Omental fat pad (tissue), 4 donors: ENCODE measurements at places on chromosomes 4 and X.

DNA sequence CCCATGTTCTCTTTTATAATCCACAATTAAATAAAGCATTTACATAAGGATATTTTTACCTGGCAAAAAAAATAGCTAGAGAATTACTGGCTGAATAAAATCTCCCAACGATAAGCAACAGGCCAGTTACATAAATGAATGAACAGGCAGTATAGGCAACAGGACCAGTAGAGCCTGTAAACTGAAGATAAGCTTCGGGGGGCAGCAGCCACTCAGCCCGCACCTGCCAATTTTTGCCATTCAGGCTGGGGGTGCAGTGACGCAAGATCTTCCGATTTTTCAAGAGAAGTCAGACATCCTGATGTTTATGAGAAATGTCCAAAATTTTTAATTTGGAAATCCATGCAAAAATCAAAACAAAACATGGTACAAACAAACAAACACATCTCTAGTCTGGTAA, 49.0 kb upstream of the CDKN2AIP start:
- DNase-seq: no peak

GRCh38 chr4:92303621-92304027, at the start of gene GRID2:
GRID2 (plus strand) TSS chr4:92303966.
- no peak for DNase-seq

GRCh38 chrX:66001596-66001995, 38.3 kb downstream of the VSIG4 start:
- DNase-seq: no peak

DNA sequence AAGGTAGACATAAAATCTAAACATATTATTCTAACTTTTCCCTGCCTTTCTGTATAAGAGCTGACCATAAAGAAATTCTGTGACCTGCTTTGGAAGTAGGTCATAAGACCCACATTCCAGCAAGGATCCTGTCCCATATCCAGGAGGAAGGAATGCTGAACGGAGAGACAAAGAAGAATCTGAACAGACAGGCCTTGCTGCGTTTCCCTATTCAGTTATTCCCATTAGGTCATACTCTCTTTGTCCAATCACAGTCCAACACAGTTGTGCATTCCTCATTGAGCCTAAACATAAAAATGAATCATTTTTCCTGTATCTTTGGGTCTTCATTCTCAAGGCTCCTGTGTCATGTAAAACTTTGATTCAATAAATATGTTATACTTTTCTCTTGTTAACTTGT, 287.6 kb upstream of the TAPT1 start:
- DNase-seq: no peak

GRCh38 chr4:18242919-18243693, 221.6 kb upstream of the LCORL start:
- DNase-seq: no peak

DNA sequence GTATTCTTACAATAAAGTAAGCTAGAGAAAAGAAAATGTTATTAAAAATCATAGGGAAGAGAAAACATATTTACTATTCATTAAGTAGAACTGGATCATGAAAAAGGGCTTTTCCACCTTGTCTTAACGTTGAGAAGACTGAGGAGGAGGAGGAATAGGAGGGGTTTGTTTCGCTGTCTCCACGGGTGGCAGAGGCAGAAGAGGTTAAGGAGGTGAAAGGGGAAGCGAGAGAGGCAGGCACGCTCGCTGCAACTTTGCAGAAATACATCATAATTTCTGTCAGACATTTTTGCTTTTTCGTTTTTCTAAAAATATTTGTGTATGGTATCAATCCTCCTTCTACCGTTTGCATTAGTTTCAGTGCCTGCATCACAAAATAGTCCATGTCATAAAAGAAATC, 2375.1 kb upstream of the AGA start:
- DNase-seq: no peak

GRCh38 chrX:40282946-40283660, 185.3 kb upstream of the BCOR start:
- DNase-seq: no peak

GRCh38 chrX:155216940-155217440, 730 bp downstream of the VBP1 start:
- DNase-seq: no peak

- no peak for DNase-seq
These were observed 633.1 kb downstream of the FSTL5 start for GRCh38 chr4:161530710-161531109.

- DNase-seq: no peak
These were observed 10.7 kb downstream of the PDE6B start for GRCh38 chr4:635851-636627.

DNA sequence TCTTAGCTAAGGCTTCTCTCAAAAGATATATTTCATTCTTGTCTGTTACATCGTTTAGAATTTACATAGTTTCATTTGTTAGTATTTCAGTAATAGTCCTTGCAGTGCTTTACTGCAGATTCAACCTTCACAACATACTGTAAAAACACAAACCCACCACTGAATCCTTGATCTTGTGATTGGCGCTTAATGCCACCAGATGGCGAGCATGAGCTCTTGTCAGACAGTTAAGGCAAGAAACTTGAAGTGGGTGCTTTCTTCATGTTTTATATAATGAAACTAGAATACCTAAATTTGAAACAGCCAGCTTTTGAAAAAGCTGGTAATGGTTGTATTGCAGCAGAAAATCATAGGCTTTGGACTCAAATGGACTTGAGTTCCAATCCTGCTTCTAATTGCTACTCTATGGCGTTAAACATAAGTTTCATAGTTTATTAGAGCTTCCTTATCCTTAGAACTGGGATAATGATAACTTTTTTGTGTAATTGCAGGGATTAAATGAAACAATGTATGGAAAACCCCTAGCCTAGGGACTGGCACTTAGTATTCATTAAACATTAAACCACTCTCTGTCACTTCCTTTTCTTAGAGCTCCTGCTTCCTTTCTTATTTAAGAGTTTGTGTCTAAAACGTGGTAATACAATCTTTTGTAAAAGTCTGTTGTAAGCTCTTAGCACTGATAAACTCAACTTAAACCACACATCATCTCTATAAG, 95.1 kb downstream of the USP9X start:
- DNase-seq: peak; percentile 32

GRCh38 chr4:127113844-127114362, 518.9 kb upstream of the INTU start:
- DNase-seq: no peak

- DNase-seq: no peak
These were observed at the start of gene IL1RAPL2 for GRCh38 chrX:104565791-104566680. IL1RAPL2 (plus strand) TSS chrX:104566199.

DNA sequence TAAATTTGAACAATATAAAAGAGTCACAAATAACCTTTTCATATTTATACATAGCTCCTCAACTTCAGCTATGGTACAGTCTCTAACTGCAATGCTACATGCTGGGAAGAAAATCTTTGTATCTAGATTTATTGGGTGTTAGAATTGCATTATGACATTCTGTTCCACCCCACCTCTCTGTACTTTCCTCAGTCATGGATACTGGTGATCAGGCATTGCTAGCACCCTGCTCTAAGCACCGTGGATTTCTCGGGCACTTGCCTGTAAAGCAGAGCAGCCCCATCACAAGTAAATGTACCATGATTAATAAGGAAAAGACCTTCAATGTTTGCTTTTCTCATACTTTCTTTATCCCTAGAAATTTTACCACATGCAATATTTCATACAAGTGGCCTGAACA, 1028.9 kb upstream of the INTU start:
- DNase-seq: no peak

GRCh38 chr4:58138786-58139668, 1028.8 kb upstream of the IGFBP7 start:
- DNase-seq: no peak

GRCh38 chrX:154043003-154043763, 23.5 kb upstream of the IRAK1 start:
- no peak for DNase-seq

GRCh38 chr4:1396806-1397455, 9.3 kb downstream of the NKX1-1 start:
- DNase-seq: no peak

GRCh38 chr4:11053601-11054220, 369.1 kb upstream of the CLNK start:
- DNase-seq: no peak

DNA sequence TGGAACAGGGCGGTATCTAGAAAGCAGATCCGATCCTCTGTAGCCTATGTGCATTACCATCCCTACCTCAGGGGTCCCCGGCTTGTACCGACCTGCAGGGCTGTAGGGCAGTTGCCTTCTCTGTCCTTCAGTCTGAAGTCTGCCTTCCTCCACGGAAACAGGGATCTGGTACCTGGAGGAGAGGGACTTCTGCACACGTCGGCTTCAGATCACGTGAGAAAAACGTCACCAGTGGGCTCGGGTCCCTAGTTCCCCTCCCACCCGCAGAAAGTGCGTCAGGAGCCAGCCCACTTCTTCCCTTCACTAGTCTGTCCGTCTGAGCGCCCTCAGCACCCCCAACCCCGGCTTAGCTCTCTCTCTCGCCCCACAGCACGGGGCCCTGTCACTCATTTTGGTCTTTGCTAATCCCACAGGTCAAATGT, at the start of gene TCEAL5:
Gene TCEAL5, minus strand, starts transcription at position 170 of the 422 bp plus-strand sequence. CDS start 2,187 bp downstream, outside the sequence.
- no peak for DNase-seq

DNA sequence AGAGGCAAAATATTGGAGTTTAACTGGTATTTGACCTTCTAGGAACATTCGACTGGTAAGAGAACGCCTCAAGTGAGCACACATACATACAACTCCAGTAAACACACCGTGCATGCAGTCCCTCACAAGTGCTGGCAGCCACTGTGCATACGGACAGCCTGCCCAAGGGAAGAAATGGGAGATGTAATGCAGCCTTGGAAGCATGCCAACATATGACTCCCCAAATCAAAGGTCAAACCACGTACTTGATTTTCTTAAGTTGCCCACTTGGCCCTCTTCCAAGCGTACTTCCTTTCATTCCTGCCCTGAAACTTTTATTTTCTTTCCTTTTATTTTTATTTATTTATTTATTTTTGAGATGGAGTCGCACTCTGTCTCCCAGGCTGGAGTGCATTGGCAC, 206.6 kb downstream of the SPRY1 start:
- no peak for DNase-seq

GRCh38 chr4:87975466-87975865, at the start of gene SPP1:
SPP1 (plus strand) TSS chr4:87975714; CDS start chr4:87976896, 1,182 bp downstream.
- DNase-seq: no peak

DNA sequence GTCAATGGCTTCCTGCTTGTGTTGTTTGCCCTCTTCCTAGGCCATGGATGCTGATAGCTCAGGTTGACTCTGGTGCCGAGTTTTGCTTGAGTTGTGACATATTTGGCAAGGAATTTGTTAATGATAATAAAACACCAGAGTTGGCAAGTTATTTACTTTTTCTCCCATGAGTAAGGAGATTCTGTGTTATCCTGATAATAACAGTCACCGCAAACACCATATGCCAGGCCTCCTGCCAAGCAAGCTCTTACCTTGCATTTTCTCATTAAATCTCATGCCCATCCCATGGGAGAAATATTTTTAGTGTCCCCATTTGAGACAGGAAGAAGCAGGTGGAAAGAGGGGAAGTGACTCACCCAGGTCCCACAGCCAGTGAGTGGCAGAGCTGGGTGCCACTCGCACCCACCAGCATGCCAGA, 67.4 kb upstream of the CLCN4 start:
- no peak for DNase-seq

GRCh38 chrX:24424948-24425347, 40.1 kb upstream of the PDK3 start:
- DNase-seq: no peak

GRCh38 chr4:22167201-22167600, 218.6 kb upstream of the KCNIP4 start:
- no peak for DNase-seq

DNA sequence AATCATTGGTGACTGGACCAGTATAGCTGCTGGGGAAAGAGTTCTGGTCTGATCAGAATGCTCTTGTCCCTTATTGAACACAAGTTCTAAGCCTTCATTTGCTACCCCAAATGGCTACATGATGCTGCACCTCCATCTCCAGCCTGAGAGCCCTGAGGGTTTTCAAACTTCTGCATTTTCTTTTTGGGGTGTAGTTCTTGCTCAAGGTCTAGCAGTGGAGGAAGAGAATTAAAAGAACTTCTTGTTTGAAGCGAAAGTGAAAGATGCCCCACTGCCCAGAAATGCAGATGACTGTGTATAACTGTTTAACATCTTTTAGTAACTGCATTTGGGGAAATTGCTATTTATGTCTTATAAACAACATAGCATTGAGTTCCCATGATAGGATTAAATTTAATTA, 38.5 kb downstream of the LAMTOR3 start:
- no peak for DNase-seq

GRCh38 chr4:80295826-80296225, 29.4 kb downstream of the FGF5 start:
- no peak for DNase-seq

DNA sequence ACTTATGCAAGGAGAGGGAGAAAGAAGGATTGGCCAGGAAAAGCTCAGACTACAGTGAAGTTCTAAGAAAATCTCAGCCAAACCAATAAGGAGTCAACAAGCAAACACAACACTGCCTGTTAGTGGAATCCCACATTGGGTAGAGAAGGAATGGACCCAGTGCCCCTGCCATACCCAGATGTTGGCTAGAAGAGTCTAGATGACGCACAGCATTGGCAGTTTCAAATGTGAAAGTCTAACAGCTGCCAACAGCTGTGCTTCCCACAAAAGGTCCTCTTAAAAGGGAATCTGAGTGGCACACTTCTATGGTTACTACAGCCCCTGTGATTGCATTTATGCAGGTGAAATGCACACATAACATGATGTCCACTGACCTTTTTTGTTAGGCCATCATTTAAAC, 37.2 kb upstream of the CPEB2 start:
- DNase-seq: no peak

- DNase-seq: no peak
These were observed at the start of gene NUDT11 for GRCh38 chrX:51496501-51497291. NUDT11 (minus strand) TSS chrX:51496592; CDS start chrX:51496444, 148 bp downstream.

DNA sequence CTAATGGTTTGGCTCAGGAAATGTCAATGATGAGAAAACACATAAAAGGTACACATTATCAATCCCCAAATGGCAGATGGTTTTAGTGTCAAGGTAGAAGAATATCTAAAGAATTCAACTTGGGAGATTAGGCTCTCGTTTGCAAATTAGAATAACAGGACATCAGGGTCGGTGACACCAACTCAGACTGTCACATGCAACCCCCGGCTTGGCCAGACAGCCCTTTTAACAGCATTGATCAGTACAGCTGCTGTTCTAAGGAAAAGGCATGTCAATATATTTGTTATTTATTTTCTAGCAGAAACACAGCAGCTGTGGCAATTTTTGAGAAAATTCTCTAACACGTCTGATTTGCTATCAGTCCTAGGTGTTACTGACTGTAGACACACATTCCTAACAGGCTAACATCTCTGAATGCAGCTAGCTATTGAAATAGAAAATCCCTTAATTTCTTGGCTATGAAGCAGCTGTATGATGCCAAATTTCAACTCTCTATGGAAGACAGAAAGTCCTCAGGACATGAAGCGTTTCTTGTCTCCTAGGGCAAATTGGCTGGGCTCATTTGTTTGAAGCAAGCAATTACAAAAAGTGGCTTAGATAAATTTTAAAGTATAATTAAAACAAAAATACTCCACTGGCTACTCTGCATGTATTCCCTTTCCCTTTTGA, 269.0 kb upstream of the CXXC4 start:
- DNase-seq: no peak

DNA sequence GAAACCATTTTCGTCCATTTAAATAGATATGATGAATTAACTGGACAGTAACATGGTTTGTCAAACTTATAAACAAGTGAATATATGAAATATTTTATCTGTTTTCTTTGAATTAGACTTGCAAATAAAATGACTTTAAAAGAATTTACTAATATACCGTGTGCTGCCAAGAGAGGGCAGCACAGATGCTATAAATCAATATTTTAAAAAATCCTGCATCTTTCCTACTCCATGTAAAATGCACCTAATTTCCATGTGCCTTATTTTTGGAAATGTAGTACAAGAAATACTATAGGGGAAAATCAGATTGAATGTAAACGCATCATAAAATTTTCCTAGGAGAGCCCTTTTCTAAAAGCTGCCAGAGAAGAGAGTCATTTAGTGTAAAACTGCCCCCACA, 62.2 kb downstream of the PRKX start:
- DNase-seq: no peak
